Left forelimb (tissue), 1 donor: ENCODE measurements at places on chromosomes 2 and 18.

DNA sequence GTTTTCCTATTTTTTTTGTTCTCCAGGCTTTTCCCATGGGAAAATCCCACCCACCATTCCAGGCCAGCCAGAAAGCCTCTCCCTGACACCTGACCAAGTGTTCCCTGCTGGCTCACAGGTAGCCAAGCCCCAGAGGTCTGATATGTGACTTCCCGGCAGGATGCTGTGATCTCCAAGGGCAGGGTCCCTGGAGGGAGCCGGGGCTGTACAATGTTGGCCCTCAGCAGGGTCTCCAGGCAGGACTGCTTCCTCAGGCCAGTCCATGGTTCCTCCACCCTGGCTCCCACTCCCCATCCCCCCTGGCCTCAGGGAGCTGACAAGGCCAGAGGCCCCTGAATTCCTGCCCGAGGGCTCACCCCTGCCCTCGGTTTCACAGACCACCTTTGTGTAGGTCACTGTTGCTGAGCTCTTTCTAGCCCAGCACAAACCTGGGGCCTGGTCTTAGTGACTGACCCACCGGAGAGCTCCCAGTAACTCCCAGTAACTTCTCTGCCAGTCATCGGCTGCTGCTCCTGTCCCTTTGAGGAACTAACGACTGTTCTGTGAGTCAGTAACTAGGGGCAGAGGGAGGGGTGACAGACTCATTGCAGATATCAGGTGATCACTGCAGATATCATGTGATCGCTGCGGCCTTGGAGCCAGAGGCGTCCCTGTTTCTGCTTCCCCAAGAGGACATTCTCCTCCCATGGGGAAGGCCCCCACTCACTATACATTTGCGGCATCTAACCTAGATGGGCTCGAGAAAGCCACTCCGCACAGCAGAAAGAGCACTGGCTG lies 38.7 kb downstream of the SDC1 start:
- DNase-seq: no peak

GRCh38 chr2:20617892-20618467 lies 32.9 kb downstream of the HS1BP3 start:
- peak; percentile 84 for DNase-seq

DNA sequence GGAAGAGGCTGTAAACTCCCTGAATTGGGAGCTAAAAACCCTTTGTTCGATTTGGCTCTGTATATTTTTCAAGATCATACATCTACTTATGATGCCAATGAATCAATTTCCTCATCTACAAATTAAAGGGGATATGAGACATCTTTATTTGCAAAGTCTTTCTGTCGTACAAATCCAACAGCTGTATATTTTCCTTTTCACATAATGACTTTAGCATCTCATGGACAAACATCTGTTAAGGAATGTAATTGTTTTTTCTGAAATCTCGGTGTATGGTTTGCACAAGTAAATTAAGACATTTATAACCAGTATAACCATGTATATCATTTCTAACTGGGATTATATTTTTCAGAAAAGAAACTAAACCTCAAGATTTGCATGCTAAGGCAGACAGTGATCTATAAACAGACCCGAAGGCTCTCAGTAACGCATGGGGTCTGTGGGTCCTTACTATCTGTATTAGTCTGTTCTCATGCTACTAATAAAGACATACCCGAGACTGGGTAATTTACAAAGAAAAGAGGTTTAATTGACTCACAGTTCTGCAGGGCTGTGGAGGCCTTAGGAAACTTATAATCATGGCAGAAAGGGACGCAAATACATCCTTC lies 130.8 kb downstream of the SLC8A1 start:
- DNase-seq: no peak

GRCh38 chr18:76838182-76838581 lies 15.8 kb downstream of the ZNF236 start:
- DNase-seq: no peak

GRCh38 chr2:224970311-224970710 lies 72.0 kb downstream of the DOCK10 start:
- no peak for DNase-seq

DNA sequence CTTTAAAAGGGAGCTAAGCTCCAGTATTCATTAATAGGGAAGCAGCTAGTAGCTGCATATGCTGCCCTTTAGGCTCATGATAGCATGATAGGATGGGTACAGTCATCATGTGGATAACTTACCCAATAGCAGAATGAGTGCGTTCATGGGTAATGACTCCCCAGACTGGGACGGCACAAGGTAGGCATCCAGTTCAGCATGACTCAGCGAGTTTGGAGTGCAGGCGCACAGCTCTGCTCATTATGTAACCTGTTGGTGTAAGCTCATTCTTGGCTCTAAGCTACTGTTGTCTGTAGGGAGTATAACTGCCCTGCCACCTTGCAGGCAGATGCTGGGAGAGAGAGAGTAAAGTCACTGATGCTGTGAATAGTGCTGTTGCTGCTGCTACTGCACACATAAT lies 209.2 kb upstream of the SYT4 start:
- no peak for DNase-seq

GRCh38 chr2:17644997-17645720 lies 104.7 kb downstream of the VSNL1 start:
- no peak for DNase-seq
